NCI-H774 (cell line): ENCODE measurements at places on chromosomes 11 and 22.

DNA sequence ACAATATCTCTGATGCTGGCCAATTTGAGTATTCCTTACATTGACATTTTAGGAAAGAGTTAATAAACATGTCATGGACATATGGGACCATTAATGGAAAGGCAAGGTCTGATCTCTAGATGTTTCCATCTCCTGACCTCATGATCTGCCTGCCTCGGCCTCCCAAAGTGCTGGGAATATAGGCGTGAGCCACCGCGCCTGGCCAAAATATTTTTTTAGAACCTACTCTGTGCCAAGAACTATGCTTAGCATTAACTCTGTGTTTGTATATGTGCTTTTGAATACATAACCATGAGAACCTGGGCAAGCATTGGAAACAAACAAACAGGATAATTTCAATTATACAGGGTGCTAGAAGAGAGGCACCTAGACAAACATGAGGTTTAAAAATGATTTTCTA is 123.2 kb downstream of the ATG16L2 start:
- DNase-seq = no peak

GRCh38 chr11:33982661-33983060 is 68.9 kb upstream of the CAPRIN1 start:
- DNase-seq = no peak

DNA sequence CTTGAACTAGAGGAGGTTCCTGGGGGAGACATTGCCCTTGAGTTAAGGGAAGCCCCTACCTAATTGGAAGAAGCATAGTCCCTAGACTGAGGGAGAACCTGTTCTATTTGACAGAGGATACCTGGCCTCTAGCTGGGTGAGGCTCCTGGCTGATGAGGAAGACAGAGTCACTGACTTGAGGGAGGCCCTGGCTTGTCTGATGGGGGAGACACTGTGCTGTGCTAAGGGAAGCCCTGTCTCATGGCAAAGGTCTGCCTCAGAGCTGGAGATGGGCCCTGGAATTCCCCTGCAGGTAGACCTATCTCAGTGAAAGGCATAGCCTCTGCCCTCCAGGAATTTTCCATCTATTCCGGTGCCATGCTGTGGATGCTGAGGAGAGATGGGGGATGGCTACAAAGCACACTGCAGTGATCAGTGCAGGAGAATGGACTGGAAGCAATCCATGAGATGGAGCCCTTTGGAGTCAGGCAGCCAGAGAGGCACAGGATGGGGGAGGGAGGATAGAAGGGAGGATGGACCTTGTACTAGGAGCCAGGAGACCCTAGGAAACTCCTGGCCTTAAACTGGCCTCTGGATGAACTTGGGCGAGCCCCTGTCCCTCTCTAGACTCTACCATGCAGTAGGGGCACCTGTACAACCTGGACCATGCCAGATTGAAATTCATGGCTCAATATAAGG is 39.9 kb downstream of the SLCO2B1 start:
- no peak for DNase-seq

GRCh38 chr11:15589070-15589626 is 474.4 kb downstream of the INSC start:
- no peak for DNase-seq

GRCh38 chr11:9060700-9061111 is 30.7 kb downstream of the SCUBE2 start:
- no peak for DNase-seq

GRCh38 chr11:57942808-57943207 is 80.9 kb upstream of the OR9Q1 start:
- no peak for DNase-seq

- DNase-seq = no peak
Measured at GRCh38 chr22:24230911-24231656, 13.8 kb downstream of the GGT5 start.

DNA sequence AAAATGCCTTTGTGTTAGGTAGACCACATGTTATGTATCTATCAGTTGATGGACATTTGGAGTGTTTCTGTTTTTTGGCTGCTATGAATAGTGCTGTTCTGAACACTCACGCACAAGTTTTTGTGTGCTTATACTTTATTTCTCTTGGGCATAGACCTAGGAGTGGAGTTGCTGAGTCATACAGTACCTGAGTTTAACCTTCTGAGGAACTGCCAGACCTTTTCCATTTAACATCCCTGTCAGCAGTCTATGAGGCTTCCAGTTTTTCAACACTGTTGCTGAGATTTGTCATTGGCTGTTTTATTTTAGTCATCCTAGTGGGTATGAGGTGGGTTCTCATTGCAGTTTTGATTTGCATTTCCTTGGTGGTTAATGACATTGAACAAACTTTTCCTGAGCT is 4.4 kb downstream of the CTTN start:
- DNase-seq = no peak

DNA sequence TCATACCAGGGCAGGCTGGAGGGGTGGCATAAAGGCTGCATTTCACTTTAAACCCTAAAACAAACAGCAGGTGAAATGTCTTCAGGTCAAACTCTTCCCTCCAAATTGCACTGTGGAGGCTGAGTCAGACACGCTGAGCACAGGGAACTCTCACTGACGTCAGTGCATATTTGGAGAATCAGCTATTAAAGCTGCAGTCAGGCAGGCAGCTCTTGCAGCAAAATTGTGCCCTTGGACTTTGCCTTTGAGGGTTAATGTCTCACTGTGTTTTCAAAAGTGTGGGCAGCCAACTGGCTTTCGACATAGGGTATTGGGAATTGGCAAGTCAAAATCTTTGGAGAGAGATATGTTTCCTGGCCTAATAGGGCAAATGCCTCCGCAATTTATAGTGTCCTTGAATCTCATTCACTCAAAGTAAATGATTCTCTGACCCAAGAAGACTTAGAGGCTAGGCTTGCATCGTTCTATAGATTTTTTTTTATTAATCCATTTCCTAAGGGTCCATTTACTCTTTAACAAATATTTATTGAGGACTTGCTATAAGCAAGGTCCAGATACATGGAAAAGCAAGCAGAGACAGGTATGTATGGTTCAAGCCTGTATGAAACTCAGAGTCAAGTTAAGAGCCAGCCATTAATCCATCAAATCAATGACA is 27.7 kb upstream of the SMCO4 start:
- peak; percentile 52 for DNase-seq

DNA sequence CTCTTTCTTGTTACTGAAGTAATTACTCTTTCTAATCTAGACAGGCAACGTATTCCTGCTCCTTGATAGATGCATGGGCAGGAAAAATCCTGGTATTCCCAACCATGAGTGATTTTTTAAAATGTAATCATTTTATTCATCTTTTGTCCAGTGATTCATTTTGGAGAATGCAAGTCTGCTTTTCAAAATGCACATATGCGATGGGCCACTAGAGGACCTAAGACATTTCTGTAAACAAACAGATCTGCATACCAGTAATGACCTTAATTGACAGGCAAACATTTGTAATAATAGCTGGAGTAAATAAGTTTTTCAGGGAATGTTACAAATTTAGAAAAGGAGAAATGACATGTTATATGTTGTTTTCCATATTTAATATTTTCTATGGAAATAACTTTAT is 1167.6 kb downstream of the JRKL start:
- no peak for DNase-seq

GRCh38 chr22:31995046-31995445 is 48.0 kb upstream of the SLC5A1 start:
- DNase-seq = no peak

DNA sequence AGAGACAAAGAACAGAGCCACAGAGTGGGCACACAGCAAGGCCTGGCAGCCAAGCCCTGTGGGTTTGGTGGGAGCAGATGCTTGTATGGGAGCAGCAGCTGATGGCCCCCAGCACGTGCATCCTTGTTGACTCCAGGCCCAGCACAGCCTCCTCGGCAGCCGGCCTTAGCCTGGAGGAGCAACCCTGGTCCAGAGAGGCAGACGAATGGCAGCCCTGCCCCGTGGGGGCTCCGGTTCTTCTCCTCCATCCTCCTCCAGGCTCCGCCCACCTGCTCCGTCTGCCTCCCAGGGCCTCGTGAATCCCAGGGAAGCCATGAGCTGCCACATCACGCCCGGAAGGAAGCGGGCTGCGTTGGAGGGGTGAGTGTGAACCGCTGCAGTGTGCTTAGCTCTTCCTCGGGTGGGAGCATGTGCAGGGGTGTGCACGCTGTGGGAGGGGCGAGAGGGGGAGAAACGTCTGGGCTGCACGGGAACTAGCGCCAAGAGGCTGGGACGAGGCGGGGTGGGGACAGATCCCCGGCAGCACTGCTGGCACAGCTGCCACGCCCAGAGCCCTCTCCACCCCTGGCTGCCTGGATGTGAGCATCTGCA is 36.3 kb upstream of the JAM3 start:
- no peak for DNase-seq

GRCh38 chr22:49278340-49278739 is 549.3 kb downstream of the BRD1 start:
- no peak for DNase-seq

GRCh38 chr11:34050581-34051348 is 766 bp upstream of the CAPRIN1 start:
- peak; percentile 30 for DNase-seq

- no peak for DNase-seq
Measured at GRCh38 chr11:48167380-48167779, 49.2 kb upstream of the OR4B1 start.

DNA sequence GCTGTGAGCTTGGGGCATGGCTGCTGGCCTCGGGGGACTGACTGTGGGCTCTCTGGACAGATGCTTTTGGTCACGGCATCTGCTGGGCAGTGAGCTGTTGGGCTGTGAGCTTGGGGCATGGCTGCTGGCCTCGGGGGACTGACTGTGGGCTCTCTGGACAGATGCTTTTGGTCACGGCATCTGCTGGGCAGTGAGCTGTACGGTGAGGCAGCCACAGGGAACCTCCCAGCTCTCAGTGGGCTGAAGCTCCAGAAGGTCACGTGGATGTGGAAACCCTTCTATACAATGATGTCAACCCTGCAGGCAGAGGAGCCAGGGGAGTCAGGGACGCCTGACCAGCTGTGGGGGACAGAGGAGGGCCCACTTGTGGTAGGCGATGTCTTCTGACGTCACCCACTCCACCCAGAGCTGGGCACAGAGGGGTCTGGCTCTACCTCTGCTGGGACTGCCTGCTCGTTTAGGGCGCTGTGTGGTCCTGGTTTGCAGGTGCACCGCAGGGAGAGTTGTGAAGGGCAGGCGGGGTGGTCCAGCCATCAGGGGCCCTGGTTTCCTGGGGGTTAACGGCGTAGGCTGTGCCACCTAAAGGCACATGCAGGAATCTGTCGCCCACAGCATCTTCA is 1331.3 kb downstream of the BRD1 start:
- DNase-seq = no peak

DNA sequence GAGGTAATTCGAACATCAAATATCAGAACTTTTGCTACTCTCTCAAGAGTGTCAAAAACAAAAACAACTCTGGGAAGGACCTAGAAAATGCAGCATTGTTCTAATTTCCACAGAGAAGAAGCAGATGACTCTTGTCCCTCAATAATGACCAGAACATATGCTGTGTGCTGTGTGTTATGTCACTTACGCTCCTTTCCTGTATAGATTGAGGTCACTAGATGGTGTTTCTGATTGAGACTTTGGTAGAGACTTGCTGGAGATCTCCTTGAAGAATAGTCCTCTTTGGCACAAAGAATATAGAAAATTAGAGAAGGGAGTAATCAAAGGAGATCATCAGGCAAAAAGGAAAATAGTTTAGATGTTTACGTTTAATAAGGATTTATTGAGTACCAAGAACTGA is 2.3 kb upstream of the SIK3 start:
- DNase-seq = no peak

- no peak for DNase-seq
Measured at GRCh38 chr22:35299217-35299672, 449 bp upstream of the TOM1 start.

DNA sequence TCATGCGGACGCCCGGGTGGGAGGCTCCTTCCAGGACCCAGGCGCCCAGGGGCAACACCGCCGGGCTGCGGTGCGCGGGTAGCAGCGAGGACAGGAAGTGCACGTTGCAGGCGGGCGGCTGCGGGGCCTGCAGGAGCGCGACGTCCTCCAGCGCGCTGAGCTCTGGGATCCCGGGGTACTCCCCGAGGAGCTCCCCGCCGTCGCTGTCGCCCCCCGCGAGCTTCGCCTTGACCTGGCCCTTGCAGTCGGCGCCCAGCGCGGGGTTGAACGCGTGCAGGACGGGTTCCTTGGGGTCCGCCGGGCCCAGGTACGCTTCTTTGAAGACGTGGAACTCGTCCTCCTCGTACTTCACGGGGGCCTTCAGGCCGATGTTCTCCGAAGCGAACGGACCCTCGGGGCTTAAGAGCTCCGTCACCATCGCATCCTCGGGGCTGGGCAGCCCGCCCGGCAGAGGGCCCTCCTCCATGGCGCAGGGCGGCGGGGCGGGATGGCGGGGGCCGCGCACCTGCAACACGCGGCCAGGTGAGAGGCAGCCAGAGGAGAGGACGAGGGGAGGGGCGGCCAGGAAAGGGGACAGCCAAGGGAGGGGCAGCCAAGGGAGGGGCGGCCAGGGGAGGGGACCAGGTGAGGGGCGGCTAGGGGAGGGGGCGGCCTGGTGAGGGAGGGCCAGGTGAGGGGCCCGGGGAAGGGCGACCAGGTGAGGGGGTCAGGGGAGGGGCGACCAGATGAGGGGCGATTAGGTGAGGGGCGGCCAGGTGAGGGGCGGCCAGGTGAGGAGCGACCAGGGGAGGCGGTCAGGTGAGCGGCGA is 921 bp downstream of the TESMIN start:
- no peak for DNase-seq

- DNase-seq = no peak
Measured at GRCh38 chr11:128948583-128948982, 5.9 kb upstream of the TP53AIP1 start.

- DNase-seq = no peak
Measured at GRCh38 chr11:73394416-73395296, 18.5 kb downstream of the RELT start.

GRCh38 chr11:83255366-83255765 is 30.8 kb downstream of the CCDC90B start:
- DNase-seq = no peak

DNA sequence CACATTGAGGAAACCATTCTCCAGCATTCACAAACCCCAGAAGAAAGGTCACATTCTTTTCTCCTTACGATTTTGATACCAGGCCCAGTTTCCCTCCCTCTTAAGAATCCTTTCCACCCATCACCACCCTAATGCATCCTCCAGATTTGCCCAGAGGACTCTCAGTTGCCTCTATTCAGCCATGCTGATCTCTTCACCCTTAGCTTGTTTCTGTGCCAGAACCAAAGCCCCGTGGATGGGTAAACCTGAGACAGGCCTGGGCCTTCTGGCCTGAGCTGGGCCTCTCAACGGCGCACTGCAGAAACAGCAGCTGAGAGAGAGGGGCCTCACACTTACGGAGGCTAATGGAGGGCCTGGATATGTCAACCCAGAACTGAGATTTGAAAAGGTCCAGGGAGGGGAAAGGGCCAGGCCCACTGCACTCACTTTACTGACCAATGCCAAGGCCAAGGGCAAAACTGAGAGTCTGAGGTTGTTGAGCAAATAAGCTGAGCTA is 32.2 kb upstream of the OAF start:
- no peak for DNase-seq
